Esophagus muscularis mucosa (tissue), 4 donors: ENCODE measurements at places on chromosomes 7 and 10. TPM values are rescaled to one million over a fixed set of nuclear protein-coding genes. Genes with fewer than 3 reads are reported as not detected.

DNA sequence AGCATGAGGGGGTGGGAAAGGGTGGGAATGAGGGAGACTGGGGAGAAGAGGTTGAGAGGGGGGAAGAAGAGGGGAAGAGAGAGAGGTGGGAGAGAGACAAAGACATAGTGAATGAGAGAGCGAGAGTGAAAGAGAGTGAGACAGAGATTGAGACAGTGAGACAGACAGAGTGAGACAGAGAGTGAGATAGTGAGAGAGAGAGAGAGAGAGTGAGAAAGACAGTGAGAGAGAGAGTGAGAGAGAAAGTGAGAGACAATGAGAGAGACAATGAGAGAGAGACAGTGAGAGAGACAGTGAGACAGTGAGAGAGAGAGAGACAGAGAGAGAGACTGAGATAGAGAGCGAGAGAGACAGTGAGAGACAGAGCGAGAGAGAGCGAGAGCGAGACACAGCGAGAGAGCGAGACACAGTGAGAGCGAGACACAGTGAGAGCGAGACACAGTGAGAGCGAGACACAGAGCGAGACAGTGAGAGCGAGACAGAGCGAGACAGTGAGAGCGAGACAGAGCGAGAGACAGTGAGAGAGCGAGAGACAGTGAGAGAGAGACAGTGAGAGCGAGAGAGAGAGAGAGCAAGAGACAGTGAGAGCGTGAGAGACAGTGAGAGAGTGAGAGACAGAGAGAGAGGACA lies 10.1 kb downstream of the TMEM243 start:
- DNase-seq, result no peak

DNA sequence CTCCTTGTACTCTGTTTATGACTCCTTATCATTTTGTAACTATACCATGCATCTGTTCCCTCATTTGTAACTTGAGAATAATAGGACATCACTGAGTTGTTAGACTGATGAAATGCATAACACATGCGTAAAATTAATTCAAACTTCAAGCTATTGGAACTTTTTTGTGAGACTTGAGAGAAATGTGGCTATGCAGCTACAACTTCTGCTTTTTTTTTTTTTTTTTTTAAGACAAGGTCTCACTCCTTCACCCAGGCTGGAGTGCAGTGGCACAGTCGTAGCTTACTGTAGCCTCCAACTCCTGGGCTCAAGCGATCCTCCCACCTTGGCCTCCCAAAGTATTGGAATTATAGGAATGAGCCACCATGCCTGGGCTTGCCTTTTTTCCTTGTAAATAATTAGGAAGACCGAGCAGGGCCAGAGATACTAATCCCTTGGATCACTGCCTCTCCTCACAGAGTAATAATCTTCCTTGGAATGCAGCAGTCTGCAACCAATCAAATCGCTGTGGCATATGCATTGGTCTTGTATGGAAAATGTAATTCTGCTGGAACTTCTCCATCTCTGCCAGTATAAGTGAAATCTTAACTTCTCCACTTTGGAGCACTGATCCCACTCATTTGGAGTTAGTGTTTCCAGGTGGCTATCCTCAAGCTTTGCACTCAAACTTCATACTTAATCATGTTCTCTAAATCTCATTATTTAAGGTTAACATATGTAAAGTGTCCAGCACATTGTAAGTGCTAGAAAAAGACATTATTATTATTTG lies 2.0 kb upstream of the PANK1 start:
- DNase-seq, result no peak

DNA sequence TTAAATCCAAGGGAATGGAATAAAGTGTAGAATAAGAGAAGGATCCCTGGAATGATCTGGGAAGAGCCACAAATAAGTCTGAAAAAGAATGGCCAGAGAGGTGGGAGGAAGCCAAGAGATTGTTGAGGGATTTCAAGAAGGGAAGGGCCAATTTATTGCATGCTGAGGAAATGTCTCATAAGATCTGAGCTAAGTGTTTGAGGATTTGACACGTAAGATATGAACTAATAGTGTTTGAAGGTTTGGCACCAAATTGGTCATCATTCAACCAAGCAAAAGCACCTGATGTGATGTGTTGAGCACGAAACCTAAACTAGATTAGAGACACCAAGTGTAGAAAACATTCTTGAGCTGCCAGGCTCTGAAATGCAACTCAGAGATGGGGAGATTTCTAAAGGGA lies 97.9 kb downstream of the TSPAN12 start:
- DNase-seq, result no peak

ZNF518A gene
- total RNA-seq, result 20.8 TPM

SH2B2 gene
- 3.7 TPM for total RNA-seq

UCN3 gene
- not detected for total RNA-seq
